ENCODE measurements at places on chromosomes 1 and 21.

DNA sequence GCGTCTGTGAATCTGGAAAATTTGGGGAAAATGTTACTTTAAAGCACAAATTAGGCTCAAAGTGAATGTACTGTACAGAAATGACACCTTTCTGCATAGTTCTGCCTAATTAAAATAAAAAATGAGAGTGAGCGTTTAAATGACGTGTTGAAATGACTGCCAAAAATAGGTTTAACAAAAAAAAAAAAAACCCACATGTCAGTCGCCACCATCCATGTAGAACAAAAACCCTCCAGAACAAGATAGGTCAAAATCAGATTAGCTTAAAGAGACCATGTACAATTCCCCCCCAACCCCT, 745 bp downstream of the PARP1 start:
- no peak for DNase-seq

- no peak for DNase-seq
Measured at GRCh38 chr1:39729030-39729429, 9.7 kb upstream of the PPIE start.

GRCh38 chr1:22104865-22105437, 37.9 kb downstream of the WNT4 start:
- DNase-seq: no peak

GRCh38 chr1:62882201-62883104, 98.5 kb downstream of the ATG4C start:
- peak; percentile 63 for DNase-seq

- DNase-seq: no peak
Measured at GRCh38 chr1:232386721-232387510, 243.0 kb downstream of the SIPA1L2 start.

DNA sequence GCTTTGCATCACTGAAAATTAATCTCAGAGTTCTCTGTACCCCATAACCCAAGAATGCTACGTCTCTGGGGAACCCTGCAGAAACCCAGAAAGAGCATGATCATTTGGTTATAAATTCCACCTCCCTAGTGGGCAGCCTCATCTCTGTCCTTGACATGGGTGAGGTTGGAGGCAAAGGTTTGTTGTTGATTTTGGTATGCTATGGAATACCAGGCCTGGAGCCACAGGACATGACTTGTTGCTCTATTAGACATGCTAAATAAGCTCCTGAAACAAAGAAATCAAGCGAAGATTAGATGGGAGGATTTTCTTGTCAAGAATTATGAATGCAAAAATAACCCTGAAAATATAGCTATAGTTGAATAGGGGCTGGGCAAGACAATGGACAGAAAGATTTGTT, 197.4 kb upstream of the CAMK1G start:
- DNase-seq: no peak

GRCh38 chr1:155513300-155513916, 49.2 kb downstream of the ASH1L start:
- DNase-seq: no peak

GRCh38 chr1:60044881-60045280, 28.7 kb downstream of the C1orf87 start:
- no peak for DNase-seq

DNA sequence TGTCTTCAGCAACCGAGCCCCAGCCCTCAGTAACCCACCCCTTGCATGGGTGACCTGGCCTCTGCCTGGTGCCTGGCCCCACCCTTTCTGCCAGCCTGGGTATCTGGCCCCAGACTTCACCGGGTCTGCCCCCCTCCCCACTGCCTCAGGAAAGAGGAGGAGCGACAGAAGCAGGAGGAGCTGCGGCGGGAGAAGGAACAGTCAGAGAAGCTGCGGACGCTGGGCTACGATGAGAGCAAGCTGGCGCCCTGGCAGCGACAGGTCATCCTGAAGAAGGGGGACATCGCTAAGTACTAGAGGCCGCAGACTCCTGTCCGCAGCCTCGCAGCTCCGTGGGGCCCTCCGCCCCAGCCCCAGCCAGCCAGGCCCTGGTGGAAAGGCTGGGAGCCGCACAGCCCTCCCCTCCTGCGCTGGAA, 6.1 kb downstream of the TNFRSF25 start:
- DNase-seq: no peak

DNA sequence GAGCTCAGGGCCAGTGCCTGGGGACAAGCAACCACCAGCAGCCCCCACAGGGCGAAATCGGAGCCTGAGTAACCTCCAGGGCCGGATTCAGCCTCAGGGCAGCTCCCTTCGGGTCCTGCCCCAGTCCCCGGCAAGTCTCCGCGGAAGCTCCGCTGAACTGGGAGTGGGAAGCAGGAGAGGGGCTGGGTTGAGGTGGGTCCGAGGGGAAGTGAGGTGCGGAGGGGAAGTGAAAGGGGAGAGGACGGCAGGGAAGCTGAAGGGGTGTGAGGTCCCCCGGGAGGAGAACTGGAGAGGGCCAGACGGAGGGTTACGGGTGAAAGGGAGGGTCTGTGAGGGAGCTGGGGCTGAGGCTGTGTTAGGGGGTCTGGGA, 560 bp downstream of the PADI2 start:
- DNase-seq: no peak

GRCh38 chr21:19076031-19076430, 672.4 kb upstream of the TMPRSS15 start:
- DNase-seq: no peak

- no peak for DNase-seq
Measured at GRCh38 chr1:29798699-29799566, 562.6 kb downstream of the PTPRU start.

DNA sequence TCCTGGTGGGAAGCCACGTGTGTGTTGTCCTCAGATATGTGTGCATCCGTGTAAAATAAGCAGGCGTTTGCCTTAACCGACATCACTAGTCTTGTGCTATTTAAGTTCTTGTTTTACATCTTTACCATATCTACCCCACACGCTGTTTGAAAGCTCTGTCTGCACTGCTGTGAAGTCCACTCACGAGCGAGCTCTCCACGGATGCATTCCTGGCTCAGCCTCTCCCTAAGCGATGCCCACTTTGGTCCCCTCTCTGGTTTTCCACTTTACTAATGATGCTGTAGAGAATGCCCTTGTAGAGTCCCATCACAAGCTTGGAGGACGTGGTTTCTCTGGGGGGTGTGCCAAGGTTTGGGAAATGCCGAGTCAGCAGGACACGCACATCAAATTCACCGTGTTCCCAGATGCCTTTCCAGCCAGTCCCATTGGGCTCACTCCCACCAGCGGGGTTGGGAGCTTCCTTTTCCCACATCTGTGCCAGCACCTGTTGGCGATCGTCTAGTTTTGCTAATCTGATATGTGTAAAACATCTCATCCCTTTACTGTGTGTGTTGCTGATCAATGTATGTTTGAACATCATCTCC, 43.8 kb downstream of the ACTL8 start:
- DNase-seq: no peak

DNA sequence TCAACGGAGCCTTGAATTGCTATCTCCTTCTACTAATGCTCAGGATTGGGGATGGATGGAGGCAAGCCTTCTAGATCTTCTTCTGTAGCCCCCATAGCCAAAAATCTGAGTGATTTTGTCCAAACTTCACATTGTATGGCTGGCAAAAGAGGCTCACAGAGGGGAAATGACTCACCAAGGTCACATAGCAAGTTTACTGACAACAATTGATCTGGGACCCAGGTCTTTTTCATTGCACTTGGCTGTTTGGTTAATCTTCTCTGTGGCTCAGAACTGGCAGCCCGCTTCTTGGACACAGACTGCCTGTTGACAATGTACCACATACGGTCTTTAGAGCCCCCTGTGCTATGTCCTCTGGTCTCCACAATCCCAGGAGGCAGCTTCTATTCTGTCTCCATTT, 3.0 kb upstream of the LACTBL1 start:
- no peak for DNase-seq

DNA sequence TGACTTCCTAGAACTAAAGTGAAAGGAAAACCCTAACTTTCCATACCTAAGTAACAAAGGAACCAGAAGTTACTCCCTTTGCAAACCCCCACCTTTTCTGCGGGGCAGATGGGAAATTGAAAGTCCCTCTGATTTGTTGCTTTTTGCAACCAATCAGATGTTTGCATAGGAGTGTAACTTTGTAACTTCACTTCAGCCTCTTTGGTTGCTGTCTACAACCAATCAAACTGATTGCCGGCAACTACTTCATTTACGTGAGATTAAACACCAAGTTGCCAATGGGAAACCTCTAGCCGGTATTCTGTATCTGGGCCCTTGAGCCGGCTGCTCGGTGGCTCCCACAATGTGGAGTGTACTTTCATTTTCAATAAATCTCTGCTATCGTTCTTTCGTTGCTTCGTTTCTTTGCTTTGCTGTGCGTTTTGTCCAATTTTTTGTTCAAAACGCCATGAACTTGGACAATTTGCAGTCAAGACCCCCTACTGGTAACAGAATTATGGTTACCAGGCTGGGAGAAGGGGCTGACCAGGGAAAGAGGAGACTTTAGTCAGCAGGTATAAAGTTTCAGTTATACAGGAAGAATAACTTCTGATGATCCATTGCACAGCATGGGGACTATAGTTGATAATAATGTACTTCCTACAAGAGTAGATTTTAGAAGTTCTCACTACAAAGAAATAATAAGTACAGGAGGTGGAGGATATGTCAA, 69.2 kb upstream of the RGS2 start:
- no peak for DNase-seq

GRCh38 chr1:91141858-91142257, 120.0 kb upstream of the ZNF644 start:
- no peak for DNase-seq

DNA sequence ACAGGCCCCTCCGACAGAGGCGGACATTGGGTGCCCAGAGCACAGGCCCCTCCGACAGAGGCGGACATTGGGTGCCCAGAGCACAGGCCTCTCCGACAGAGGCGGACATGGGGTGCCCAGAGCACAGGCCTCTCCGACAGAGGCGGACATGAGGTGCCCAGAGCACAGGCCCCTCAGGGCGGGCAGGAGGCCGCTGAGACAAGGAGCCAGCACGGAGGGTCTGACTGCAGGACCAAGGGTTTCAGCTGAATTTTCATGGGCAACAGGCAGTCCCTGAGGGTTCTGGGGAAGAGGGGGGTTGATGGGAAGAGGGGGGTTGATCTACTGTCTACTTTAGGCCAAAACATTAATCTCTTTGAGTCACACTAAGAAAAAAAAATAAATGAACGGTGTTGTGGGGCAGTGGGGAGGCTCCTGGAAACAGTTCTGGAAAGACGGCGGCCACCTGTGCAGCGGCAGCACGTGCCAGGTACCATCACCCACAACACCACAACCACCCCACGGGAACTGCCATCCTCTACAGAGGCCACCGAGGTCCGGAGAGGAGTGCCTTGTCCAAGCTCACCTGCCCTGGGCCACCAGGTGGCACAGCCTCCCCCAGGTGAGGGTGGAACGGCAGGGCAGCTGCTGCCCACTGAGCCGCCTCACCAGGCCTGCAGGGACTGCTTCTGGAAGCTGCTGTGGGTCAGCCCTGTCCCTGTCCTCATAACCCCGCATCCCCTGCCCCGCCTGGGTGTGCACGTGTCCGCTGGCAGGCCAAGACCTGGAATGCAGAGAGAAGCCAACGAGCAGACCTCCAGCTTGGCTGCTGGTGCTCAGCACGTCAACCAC, 20.5 kb downstream of the PRDM15 start:
- DNase-seq: no peak

- DNase-seq: no peak
Measured at GRCh38 chr1:221840511-221841243, 98.8 kb upstream of the DUSP10 start.

DNA sequence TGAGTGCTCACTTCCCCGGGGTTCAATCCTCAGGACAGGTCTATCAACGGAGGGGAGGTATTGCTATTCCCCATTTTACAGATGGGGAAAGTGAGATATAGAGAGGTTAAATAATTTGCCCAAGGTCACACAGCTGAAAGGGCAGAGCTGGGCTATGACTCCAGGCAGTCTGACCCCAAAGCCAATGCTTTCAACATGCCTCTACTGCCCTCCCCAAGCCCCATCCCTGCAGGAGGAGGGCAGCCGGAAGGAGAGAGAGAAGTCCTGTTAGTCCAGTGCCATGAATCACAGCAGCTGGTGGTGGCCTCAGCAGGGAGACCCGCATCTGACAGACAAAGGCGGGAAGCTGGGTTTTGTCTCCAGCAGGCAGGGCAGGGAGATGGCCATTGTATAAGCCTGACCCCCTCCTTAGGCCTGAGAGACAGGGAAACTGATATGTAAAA, 20.0 kb upstream of the CLIC4 start:
- no peak for DNase-seq

DNA sequence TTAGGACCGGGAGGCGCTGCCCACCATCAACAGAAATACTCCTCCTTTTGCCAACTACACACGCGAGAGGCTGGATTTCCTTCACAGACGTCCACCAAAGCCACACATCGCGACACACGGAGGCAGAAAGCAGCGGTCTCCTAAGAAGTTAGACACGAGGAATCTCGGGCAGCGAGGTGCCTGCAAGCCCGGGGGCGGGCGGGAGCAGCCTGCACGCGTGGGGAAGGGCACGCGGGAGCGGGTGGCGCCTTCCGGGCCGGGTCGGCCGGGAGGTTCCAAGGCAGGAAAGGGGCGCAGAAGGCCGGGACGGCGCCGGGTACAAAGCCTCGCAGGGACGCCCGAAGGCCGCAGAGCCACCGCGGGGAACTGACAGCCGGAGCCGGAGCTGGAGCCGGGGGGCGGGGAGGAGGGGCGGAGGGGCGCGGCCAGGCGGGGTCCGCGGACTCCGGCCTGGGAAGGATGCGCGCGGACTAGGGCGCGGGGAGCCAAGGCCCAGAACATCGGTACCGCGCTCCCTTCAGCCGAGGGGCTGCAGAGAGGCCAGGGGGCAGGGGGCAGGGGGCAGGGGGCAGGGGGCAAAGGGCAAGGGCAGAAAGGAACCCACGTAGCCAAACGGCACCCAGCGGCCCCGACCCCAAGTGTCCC, 722 bp downstream of the NPHP4 start:
- peak; percentile 80 for DNase-seq

- no peak for DNase-seq
Measured at GRCh38 chr21:15212206-15212605, 147.4 kb upstream of the NRIP1 start.

- no peak for DNase-seq
Measured at GRCh38 chr21:36211660-36212512, 55.3 kb downstream of the DOP1B start.

GRCh38 chr1:111334169-111334568, 43.5 kb downstream of the CHIA start:
- DNase-seq: no peak

DNA sequence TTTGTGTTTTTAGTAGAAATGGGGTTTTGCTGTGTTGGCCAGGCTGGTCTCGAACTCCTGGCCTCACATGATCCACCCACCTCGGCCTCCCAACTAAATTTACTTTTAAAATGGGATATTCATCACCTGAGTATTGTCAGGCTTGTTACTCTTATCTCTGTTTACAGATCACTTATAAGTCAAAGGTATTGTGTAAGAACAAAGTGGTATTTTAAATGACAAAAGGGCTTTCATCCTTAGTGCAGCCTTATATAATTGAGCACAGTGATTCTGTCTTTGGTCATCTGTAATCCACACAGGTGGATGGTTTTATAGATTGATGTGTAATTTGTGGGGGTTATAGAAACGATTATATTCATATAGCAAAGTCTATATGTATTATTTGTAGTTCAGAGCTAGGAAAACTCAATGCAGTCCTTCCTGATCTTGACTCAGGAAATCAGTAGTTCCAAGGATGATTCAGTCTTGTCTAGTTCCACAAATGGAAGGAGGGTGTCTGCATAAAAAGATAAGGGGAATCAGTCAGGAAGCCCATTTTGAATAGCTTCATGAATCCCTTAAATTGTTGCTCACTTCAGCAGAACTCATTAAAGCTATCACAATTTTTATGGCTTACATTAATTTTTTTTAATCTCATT, 34.6 kb downstream of the STXBP3 start:
- DNase-seq: no peak

Data from glutamatergic neuron (in vitro differentiated cells).